Activated T-cell treated with anti-CD3 and anti-CD28 coated beads for 24 hours (primary cell): ENCODE measurements at places on chromosomes 6 and 20.
A peak's percentile ranks its signal among the peaks of the same experiment; 100 is the strongest.

DNA sequence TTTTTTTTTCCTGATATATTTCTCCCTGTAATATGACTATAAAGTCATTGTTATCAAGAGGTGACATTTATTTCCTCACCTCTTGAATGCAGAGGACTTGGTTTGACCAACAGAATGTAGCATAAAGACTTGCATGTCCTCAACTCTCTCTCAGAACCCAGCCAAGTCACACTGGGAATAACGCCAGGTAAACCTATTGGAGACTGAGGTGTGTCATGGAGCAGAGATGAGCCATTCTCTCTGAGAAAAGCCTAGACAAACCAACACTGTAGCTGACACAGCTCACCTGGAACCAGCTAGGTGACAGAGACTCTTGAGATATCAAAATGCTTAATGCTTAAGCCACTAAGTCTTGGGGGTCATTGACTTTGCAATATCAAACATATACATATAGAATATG, 533.6 kb downstream of the HAO1 start:
- DNase-seq = no peak

DNA sequence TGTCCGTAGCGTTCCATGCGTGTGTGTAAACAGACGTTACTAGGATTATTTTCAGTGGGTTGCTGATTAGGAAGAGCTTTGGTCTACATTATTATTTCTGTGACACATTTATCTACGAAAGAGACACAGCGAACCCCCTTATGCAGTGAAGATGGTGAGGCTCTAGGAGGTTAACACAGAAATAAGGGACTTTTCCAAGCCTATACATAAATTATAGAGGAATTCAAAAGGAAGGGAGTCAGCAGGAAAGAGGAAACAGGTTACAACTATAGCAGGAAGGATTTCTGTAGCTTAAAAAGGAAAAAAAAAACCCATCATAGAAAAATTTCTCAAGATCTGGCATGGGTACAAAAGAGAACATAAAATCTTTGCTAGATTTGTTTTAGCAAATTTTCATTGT, 12.9 kb upstream of the RPS6KA2 start:
- no peak for DNase-seq

GRCh38 chr20:38766071-38766470, 17.8 kb downstream of the ACTR5 start:
- no peak for DNase-seq

DNA sequence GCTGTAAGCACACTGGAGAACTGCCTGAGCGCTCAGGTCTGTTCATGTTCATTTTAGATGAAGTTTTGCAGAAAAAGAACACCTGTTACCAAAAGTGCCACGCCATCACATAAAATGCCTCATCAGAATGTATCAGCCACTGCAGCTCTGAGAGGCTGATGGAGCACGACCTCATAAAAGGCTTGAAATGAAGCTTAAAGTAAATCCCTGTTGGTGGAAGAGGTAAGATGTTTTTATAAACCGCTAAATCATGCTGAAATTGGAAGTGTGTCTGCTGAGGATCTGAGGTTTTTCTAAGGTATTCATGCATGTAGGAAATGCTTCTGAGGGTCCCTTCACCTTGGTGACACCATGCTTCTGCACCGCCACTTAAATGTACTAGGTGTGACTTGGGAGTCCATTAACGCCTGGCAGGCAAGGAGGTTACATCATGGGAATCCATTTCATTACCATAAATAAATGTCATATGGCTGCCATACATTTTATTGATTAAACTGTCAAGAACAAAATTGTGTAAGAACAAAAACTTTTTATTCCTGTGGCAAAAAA, 363.1 kb upstream of the AGPAT4 start:
- no peak for DNase-seq

GRCh38 chr6:108359901-108360882, 65.3 kb downstream of the AFG1L start:
- DNase-seq = no peak

DNA sequence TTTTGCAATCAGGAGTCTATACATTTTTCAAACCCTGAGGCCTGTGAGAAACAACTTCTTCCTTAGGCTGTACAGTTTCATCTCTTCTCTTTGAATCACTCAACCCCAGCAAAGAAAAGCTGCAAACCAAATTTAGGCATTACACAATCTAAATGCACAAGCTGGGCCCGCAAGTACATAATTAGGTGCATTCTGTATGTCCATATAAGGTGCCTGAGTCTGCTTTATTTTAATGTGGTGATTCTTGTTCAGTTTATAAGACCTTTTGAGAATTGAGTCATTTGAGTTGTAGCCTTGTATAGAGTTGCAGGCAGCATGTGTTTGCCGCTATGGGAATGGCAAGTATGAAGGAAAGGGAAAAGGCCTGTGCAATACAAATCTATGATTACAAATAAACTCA, 709.6 kb upstream of the MARCKS start:
- no peak for DNase-seq

DNA sequence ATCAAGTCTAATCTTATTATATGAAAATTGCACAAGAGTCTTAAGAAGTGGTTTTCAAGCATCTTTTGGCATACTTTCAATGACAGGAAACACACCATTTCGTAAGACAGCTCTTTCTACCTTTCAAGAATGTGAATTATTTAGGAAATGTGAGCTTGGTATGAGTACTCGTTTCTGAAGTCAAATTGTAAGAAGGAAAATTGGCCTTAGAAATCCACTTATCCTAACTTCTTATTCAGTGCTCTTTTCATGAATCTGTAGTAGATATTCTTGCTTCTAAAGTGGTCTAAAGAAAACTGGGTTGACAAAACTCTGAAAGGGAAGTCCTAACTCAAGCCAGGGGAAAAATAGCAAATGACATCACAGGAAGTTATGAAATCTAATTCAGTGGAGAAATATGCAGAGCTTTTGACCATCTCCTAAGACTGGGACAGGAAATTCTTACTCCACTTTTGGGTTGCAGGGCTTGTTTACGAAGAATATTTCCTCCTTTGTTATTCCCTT, 38.5 kb upstream of the OGFRL1 start:
- DNase-seq = no peak

GRCh38 chr20:13526551-13526950, 112.2 kb downstream of the TASP1 start:
- DNase-seq = no peak

- no peak for DNase-seq
Measured at GRCh38 chr6:142935553-142936517, 9.1 kb downstream of the HIVEP2 start.

- no peak for DNase-seq
Measured at GRCh38 chr6:107730106-107730505, 94.0 kb downstream of the SCML4 start.

GRCh38 chr6:9435281-9435680, 979.6 kb downstream of the TFAP2A start:
- DNase-seq = no peak

GRCh38 chr6:76772951-76773350, 690.3 kb downstream of the HTR1B start:
- no peak for DNase-seq

GRCh38 chr6:47437592-47437991, 40.0 kb upstream of the CD2AP start:
- no peak for DNase-seq

GRCh38 chr20:63499338-63499969, 571 bp upstream of the EEF1A2 start:
- no peak for DNase-seq

- DNase-seq = no peak
Measured at GRCh38 chr6:116556065-116556464, 2.5 kb downstream of the CALHM4 start.

DNA sequence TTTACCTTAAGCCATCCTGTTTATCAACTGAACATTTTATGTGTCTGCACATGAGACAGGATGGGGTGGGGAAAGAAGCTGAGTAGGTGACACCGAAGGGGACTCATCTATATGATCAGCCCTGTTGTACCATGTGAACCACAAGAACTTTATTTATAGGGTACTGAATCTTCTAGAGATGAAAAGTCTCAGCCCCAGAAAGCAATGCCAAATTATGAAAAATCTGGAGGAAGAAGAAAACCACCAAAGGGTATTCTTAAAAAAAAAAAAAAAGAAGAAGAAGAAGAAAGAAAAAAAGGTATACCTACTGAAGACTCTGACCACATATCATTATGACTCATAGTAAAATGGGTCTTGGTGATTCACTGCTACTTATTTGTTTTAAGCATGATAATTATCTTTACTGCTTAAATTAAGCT, 39.8 kb upstream of the HBS1L start:
- DNase-seq = no peak

GRCh38 chr6:10391799-10392198, 23.1 kb downstream of the TFAP2A start:
- no peak for DNase-seq

DNA sequence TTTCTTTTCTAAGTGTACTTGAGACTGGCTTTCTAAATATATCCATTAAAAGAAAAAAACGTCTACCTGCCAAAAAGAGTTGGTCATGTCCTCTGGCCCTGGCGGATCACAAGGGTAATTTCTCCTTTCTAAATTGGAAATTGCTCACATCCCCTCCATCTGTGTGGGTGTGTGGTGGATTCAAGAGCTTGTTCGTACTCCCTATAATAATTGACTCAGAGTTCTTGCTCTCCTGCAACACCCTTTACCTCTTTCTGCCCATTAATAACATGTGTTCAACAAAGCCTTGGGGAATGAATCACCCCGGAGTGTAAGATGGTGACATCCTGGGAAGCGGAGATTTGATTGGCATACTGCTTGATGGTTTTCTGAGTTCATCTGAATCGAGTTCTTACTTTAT, 263.8 kb downstream of the ALDH8A1 start:
- no peak for DNase-seq

DNA sequence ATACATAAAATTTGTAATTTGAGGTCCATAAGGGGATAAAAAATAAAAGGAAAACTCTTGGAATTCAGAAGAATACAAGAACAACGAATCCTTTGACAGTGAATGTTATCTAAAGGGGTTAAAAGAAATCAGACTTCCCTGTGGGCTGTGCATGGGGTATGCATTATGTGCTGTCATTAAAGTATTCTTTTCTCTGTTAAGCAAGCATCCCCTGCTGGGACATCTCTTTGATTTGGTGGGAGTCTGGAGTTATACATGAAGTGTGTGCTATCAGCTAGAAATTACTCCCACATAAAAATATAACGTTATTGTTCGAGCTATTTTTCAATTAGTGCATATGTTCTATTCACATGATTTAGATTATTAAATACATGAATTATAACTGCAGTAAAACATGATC, 195.2 kb downstream of the CENPW start:
- DNase-seq = no peak

DNA sequence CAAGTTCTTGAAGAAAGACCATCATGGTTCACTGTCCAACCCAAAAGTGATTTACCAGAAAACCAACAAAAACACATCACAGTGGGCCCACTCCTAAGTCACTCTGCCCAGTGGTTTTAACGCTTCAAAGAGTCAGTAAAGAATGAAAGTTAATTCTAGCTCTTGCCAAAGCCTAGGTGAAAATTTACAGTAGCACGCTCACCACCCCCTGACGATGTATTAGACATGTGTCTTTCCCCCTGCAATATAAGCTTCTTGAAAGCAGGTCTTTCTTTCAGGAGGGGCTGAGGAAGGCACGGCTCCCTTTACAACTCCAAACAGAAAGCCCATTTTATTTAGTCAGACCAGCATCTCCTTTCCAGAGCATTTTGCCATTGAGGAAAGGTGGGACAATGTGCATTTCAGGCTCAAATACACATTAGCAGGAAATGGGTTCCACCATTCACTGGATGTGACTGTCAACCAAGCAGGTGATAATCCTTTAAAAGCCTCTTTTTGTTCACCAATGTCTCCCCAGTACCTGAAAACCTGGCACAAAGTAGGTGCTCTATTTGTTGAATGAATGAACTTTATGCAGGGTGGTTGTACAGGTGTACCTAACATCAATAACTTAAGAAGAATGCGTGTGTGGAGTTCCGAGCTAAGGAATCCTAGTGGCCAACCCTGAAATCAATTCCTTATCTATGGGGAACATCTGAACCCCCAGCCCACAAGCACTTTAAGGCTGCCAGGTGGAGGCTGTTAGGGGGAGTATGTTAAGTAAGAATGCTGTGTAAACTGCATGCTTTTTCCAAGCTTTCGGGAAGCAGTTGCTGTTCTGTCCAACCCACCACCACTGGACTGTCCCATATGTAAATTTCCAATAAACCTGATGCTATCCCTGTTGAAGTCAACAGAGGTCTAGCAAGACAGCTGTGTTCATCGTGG, 11.4 kb downstream of the EZR start:
- no peak for DNase-seq

DNA sequence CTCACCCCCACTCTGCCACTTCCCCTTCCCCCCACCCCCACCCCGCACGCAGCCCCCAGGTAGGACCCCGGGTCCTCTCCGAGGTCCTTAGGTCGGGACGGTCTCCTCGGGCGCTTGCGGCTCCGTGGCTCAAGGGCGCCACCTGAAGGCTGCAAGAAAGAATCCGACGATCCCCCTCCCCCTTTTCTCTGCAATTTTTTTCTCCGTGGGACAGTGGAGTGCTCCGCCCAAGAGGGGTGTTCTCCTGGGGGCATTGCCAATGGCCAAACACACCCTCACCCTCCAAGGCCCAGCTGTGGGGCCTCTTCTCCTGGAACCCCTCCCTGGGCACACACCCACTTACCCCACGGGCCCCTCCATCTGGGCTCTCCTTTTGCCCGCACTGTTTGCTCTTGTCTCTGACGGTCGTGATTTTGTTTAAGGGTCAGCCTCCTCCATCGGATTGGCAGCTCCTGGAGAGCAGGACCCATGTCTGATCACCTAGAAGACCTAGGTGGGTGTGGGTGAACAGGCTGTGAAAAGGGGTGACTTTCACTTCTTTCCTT, 1.1 kb upstream of the TMEM74B start:
- DNase-seq = peak; percentile 19

DNA sequence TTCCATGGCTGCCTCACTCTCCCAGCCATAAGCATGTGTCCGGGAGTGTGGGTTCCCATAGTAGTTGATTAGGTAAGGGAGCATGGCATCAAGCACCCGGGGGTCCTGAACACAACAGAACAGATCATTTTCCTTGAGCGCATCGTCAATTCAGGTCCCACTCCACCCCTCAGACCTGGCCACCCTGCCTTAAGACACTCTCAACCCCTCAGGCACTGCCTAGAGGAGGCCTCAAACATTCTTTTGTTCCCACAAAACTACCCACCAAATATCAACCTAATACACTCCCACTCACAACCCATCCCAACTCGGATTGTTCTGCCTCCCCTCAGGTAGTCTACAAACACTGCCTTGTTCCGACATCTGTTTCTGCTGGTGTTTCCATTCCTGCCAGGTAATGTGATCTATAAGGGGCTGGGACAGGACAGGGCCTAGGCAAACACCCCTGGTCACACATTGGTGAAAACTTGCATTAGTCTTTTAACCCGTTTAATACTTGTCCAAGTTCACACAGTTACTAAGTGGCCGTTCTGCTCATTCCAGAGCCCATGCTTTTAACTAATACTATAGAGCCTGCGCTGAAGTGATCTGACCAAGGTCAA, 1.4 kb downstream of the NFS1 start:
- no peak for DNase-seq

DNA sequence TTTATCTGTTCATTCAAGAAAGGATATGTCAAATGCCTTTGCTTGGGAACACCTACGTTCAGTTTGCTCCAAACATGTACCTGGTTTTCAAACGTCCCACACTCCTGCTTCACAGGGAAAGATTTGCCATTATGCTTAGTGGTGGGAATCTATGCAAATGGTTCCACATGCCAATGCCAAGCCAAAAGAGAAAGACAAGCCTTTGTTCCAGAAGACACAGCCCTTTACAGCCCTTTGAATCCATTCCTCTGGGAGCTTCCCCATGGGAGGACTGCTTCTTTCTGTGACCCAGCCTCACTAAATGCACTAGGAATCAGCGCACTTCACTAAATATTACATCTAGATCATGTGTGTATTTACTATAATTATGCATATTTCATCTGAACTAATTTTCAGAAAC, 619.5 kb downstream of the PRKN start:
- no peak for DNase-seq
